ENCODE measurements at places on chromosomes 11 and 22. TPM values are rescaled to one million over a fixed set of nuclear protein-coding genes. Genes with fewer than 3 reads are reported as not detected.
A peak's percentile ranks its signal among the peaks of the same experiment; 100 is the strongest.

Gene OR5AN1
- total RNA-seq: not detected

DNA sequence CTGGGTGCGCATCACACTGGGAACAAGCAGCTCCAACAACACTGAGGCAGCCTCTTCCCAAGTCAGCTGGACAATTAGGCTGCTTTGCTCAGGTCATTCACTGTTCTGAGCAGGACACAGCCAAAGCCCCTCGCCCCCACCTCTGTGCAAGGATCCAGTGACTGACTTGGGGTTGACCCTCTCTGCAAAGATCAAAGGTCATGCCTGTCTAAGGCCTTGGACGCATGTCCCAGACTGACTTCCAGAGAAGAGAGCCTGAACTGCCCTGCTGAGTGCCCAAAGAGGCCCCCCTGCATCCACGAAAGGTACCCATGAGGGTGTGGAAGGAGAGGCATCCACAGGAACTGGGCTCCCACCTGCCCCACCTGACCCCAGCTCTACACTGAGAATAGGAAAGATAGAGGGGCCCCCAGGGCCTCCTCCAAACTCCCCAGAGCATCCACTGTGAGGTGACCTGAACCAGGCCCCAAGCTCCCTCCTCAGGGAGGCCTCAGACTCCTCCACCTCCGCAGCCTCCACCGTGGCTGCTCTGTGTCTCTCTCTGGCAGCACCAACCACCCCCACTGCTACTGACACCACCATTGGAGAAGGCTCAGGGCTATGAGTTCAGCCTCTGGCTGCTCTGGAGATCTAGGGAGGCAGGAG lies 53.5 kb downstream of the IGLL5 start:
- H3K4me1 ChIP-seq: no peaks in the 10 kb centered on the region
- no peak overlapping the region for H3K4me3 ChIP-seq

Gene FDX1
- total RNA-seq: 22.5 TPM

DNA sequence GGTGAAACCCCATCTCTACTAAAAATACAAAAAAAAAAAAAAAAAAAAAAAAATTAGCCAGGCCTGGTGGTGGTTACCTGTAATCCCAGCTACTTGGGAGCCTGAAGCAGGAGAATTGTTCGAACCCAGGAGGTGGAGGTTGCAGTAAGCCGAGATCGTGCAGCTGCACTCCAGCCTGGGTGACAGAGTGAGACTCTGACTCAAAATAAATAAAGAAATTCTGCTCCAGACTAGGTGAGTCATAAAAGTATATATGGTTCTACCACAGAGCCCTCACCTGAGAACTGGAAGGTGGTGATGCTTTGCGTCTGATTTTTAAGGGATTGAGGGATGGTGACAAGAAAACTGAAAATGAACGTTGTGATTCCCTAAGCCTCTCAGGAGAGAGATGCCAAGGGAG lies 58.4 kb downstream of the NTM start:
- no peak for DNase-seq
- H3K4me1 ChIP-seq: no peaks in the 10 kb centered on the region
- no peaks in the 10 kb centered on the region for H3K36me3 ChIP-seq
- no peaks in the 10 kb centered on the region for H3K27me3 ChIP-seq
- no peak overlapping the region for H3K4me3 ChIP-seq

Gene OR51I1
- not detected for total RNA-seq

DNA sequence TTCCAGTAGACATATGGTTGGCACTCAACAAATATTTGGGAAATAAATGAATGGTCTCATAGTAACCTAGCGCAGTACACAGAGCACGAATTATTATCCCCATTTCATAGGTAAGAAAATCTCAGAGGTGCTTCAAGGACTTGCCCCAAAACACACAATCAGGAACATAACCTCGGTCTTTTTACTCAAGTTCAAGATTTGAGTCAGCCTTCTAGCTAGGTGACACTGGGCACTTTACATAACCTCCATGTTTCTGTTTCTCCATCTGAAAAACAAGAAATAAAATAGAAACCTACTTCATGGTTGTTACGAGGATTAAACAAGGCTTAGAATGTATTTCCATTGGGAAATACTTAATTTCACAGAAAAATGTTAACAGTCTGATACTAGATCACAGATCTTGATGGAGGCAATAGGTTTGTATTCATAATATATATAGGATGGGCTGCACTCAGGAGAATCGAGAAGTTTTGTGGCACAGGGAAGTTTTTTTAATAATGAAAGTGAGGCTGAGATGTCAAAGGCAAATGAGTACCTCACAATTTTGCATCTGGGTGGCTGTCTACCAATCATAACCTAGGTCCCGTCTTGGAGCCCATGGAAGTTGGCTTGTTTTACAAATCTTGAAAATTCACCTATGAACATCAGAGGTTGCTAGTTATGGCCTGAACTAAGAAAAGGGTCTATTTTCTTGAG lies 147.4 kb upstream of the ZC3H12C start:
- H3K27ac ChIP-seq: peak overlapping the region; percentile 77
- no peak for DNase-seq
- H3K27me3 ChIP-seq: no peaks in the 10 kb centered on the region
- H3K36me3 ChIP-seq: no peaks in the 10 kb centered on the region
- H3K4me3 ChIP-seq: peak overlapping the region; percentile 32

GRCh38 chr11:119273721-119274120 lies 43.2 kb downstream of the MCAM start:
- H3K27me3 ChIP-seq: no peaks in the 10 kb centered on the region
- peaks cover 37% of the 10 kb centered on the region for H3K36me3 ChIP-seq
- no peak for DNase-seq
- H3K27ac ChIP-seq: no peak overlapping the region
- no peaks in the 10 kb centered on the region for H3K4me1 ChIP-seq

Gene PAMR1
- 12.8 TPM for total RNA-seq

Gene NEFH
- total RNA-seq: 0.16 TPM

DNA sequence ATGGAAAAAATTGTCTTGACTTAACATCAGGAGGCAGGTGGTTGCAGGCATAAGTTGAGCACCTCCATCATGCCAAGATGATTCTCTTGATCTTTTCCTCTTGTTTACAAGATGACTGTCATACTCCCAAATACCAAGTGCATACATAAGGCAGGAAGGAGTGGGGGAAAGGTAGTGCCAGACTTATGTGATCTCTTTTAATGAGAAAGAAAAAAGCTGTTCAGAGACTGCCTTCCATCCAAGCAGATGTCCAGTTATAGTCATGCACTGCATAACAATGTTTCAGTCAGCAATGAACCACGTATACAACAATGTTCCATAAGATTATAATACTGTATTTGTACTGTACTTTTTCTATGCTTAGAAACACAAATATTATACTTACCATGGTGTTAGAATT lies 135.7 kb downstream of the EHF start:
- no peaks in the 10 kb centered on the region for H3K36me3 ChIP-seq
- no peak for DNase-seq
- no peaks in the 10 kb centered on the region for H3K4me1 ChIP-seq

GRCh38 chr11:117226388-117227385 lies 5.2 kb downstream of the PCSK7 start:
- no peak overlapping the region for H3K27ac ChIP-seq
- DNase-seq: no peak
- H3K4me3 ChIP-seq: no peak overlapping the region
- peaks cover 15% of the 10 kb centered on the region for H3K36me3 ChIP-seq
- H3K27me3 ChIP-seq: no peaks in the 10 kb centered on the region
- H3K4me1 ChIP-seq: peaks cover 23% of the 10 kb centered on the region

GRCh38 chr11:117940736-117941135 lies 11.5 kb upstream of the TMPRSS13 start:
- H3K27me3 ChIP-seq: no peaks in the 10 kb centered on the region
- no peaks in the 10 kb centered on the region for H3K36me3 ChIP-seq
- H3K4me3 ChIP-seq: no peak overlapping the region

- H3K4me1 ChIP-seq: no peaks in the 10 kb centered on the region
- no peak for DNase-seq
- no peak overlapping the region for H3K27ac ChIP-seq
- H3K4me3 ChIP-seq: no peak overlapping the region
- no peaks in the 10 kb centered on the region for H3K36me3 ChIP-seq
Measured at GRCh38 chr11:79447038-79447786, 6.4 kb upstream of the TENM4 start.

DNA sequence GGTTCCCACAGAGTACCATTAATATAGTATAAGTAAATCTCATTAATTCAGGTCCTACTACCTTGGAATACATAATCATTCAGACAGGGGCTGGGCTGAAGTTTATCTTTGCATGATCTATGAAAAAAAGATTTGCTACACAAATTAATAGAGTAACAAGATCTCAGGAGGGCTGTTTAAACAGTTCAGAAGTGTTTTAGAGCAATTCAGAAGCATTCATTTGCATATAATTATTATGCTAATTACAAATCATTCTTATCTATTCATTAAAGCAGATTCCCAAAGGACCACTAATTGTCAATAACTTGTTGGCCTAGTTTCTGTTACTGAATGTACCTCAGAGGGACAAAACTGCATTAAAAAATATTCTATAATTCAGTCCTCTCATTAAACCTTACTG lies 40.5 kb downstream of the PITPNB start:
- no peaks in the 10 kb centered on the region for H3K27me3 ChIP-seq
- peaks cover 11% of the 10 kb centered on the region for H3K36me3 ChIP-seq
- no peak overlapping the region for H3K27ac ChIP-seq
- H3K4me1 ChIP-seq: peaks cover 12% of the 10 kb centered on the region

Gene PGM2L1
- total RNA-seq: 1.6 TPM

DNA sequence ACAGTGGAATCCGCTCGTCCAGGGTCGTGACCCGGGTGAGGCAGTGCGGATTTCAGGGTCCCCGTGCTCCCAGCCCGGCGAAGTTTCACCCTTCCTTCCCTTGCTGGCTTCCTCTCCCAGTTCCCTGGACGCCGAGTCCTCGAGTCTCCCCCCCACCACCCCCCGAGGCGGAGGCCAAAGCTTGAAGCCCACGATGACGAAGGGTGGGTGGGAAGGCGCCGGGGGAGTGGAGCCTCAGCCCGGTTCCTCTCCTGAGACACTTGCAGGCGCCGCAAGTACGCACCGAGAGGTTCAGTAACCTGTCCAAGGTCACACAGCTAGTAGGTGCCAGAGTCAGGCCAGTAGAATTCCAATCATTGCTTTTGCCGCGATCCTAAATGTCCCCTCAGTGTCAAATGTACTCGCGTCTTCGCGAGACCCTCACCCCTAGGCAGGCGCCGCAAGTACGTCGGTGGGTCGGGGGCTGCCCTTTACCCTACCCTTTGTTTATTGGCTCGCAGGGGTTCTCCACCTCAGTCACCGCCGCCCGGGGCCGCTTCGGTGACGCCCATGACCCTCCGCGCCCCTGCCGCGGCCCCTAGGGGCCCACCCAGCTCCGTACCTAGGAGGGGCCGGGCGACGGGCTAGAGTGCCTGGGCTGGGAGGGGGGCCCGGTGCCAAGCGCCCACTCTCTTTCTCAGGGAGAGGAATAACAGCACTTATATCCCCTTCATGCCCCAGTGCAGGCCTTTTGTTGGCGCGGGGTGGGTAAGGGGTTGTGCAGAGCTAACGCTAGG lies 5.7 kb upstream of the CHRM1 start:
- no peak for DNase-seq
- peaks cover 60% of the 10 kb centered on the region for H3K27me3 ChIP-seq
- no peaks in the 10 kb centered on the region for H3K36me3 ChIP-seq
- H3K4me1 ChIP-seq: peaks cover 3% of the 10 kb centered on the region

DNA sequence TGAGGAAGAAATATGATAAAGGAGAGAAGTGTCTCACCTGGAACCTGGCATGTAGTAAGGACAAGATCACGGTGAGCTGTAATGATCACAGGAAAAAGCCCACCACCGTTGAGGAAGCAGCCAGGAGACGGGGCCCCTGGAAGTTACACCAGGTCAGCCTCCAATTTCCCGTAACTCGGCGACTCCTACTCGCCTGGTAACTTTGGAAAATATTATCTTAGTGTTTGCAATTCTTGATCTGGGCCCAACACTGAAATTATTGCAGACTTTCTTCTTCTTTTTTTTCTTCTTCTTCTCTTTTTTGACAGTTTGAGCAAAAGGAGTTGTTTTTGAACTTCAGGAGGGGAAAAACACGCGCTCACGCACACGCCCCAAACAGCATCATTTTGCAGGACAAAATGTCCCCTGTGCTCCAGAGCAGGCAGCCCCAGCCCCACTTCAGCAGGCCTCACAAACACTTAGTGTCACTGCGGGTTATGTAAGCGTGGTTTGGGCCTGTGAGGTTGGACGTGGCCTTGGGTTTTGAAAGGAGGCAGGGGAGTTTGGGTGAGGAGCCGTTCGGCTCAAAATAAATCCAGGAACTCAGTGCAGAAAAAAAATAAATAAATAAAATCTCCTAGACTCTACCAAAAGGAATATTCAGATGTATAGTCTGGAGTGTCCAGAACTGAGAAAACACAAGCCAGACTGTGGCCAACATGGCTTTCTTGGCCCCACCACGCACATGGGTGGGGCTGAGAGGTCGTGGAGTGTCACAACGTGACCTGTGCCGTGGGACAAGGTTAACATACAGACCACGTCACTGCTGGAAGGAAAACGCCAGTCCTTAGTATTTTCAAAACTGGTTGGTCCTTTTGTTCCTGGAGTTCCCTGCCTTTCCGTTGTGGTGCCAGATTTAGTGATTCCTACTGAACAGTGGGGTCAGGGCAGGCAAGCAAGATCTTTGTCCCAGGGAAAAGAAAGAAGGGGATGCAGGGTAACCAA lies 26.3 kb upstream of the MN1 start:
- no peak overlapping the region for H3K4me3 ChIP-seq
- no peaks in the 10 kb centered on the region for H3K4me1 ChIP-seq
- no peaks in the 10 kb centered on the region for H3K36me3 ChIP-seq
- H3K27ac ChIP-seq: no peak overlapping the region

GRCh38 chr11:15258433-15259165 lies 143.9 kb downstream of the INSC start:
- H3K27ac ChIP-seq: no peak overlapping the region
- no peaks in the 10 kb centered on the region for H3K27me3 ChIP-seq
- no peak overlapping the region for H3K4me3 ChIP-seq
- DNase-seq: no peak
- H3K4me1 ChIP-seq: no peaks in the 10 kb centered on the region

DNA sequence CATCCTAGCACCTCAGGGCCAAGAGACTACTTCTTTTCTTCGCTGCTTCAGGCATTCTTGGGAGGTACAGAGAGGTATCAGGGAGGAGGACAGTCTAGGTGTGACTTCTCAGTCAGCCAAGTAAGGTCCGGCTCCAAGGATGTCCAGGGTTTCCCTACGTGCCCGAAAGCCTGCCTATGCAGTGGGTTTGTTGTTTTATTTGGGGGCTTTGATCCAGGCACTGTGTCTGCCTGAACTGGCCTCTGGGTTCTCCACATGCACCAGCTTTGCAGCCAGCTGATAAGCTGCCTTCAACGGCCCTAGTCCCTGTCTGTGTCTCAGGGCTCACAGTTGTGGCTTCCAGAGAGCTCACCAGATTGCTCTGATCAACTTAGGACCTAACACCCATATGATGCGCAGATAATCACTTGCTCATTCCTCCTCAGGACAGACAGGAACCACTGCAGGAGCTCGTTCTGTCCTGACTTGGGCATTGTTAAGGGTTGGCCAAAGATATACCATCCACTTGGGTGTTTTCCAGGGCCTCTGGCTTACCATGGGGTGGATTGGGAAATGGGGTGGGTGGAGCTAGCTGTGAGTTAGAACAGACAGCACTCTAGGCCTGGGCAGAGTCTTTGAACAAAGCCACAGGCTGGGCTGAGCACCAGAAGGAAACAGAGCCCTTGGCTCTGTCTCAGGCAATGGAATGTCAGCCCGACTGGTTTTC lies 45.5 kb upstream of the CRYBB3 start:
- H3K4me3 ChIP-seq: no peak overlapping the region
- H3K36me3 ChIP-seq: no peaks in the 10 kb centered on the region
- peak overlapping the region; percentile 15 for H3K27ac ChIP-seq
- DNase-seq: peak; percentile 68
- H3K4me1 ChIP-seq: peaks cover 34% of the 10 kb centered on the region

Gene KRTAP5-7
- total RNA-seq: not detected
